Activated CD4-positive, alpha-beta T cell treated with anti-CD3 and anti-CD28 coated beads, Interleukin-2, amount 50 U/mL, for 4 hours (primary cell): ENCODE measurements at places on chromosomes 12 and 14.

GRCh38 chr12:93976024-93976423 is 172.4 kb upstream of the PLXNC1 start:
- DNase-seq = no peak

GRCh38 chr14:45156067-45156466 is 20.3 kb downstream of the FANCM start:
- no peak for DNase-seq

- DNase-seq = no peak
Observed at GRCh38 chr12:132404435-132404855, 75.1 kb upstream of the GALNT9 start.

DNA sequence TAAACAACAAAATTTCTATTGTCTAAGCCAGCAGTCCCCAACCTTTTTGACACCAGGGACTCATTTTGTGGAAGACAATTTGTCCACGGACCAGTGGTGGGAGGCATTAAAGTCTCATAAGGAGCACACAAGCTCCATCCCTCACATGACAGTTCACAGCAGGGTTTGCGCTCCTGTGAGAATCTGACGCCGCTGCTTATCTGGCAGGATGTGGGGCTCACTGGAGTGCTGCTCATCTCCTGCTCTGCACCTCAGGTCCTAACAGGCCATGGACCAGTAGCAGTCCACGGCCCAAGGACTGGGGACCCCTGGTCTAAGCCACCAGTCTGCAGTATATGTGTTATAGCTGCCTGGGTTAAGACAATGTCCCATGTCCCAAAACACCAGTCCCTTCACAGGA is 27.2 kb downstream of the VCPKMT start:
- no peak for DNase-seq

- DNase-seq = no peak
Observed at GRCh38 chr12:71456316-71456715, 16.7 kb downstream of the LGR5 start.

- no peak for DNase-seq
Observed at GRCh38 chr12:58711974-58712373, 208.3 kb downstream of the LRIG3 start.

DNA sequence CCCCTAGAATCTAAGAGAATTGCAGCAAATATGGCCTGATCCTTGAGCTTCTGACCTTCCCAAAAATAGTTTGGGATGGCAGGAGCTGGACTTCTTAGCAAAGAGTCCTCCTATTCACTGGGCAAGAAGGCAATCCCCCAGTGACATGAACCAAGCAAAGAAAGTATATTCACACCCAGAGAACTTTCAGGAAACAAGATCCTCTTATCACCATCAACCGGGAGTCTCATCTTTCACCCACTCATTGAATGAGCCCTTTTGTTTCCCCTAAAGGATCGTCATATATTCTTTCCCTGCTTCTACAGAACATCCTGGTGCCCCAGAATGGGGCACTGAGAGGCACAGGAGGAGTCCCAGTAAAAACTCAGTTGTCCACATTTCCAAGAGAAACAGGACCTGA is 19.7 kb downstream of the SPTB start:
- DNase-seq = no peak

- no peak for DNase-seq
Observed at GRCh38 chr12:104478396-104479122, 21.8 kb downstream of the CHST11 start.

- no peak for DNase-seq
Observed at GRCh38 chr12:47189728-47190127, 110.0 kb upstream of the AMIGO2 start.

GRCh38 chr12:94133964-94134795 is 14.2 kb upstream of the PLXNC1 start:
- DNase-seq = peak; percentile 21

DNA sequence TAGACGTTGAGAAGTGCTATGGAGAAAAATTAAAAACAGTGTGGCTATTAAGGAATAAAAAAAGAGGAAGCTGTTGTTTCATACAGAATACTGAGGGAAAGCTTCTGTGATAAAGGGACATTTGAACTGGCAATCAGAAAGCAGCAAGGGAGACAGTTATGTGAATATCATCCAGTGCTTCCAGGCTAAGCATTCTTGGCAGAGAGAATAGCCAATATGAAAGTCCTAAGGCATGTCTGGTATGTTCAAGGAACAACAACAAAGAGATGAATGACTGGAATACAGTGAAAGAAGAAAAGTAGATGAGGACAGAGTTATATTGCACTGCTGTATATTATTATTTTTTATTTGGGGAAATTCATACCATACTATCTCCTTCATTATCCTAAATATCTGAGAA is 23.9 kb downstream of the SCAF11 start:
- DNase-seq = no peak

DNA sequence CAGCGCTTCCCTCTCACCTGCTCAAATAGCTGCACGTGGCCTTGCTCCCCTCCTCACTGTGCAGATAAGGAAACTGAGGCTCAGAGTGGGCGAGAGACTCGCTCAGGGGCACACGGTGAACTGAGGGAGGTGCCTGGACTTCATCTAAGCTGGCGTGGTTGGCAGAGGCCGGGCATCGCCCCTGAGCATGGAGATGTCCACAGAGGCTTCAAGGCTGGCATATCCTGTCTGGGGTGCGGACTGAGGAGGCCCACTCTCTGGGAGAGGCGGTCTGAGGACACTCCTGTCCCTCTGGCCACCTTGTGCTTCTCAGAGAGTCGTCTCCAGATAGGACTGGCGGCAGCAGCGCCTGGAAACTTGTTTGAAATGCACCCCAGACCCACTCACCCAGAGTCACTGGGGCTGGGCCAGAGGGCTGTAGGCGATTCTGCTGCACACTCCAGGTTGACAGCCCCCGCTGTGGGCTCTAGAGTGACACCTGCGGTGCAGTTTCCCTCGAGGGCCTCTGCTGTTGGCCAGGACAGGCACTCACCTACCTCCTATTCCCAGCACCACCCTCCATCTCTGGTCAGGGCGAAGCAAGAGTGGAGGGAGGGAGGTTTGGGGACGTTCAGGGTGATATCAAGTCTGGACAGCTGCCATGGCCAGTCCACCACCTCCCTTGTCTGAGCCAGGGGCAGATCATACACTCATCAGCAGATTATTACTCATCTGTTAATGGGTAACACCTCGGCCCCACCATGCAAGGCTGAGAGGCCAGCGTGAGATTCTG is 11.2 kb upstream of the LBHD2 start:
- DNase-seq = no peak

GRCh38 chr14:91983588-91983987 is 36.1 kb upstream of the FBLN5 start:
- DNase-seq = no peak

DNA sequence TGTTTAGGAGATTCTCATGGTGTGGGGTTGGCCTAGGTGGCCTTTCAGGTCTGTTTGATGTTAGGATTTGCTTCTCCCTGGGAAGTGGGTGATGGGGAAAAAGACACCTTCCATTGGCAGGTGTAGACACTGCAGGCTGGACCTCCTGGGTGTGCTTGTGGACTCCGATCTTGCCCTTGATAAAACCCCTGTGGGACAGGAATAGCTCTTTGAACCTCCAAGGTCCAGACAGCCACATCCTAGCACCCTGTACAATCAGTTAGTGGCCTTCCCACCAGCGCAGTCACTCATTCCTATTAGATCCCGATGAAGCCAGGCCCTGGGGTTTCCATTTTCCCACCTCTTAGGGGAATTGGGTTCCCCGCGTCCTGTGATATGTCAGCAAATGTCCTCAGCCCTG is 28.5 kb downstream of the MEG3 start:
- DNase-seq = no peak

- no peak for DNase-seq
Observed at GRCh38 chr14:67523764-67524633, 9.1 kb upstream of the PLEKHH1 start.

- no peak for DNase-seq
Observed at GRCh38 chr12:47811581-47812484, 7.9 kb downstream of the HDAC7 start.

GRCh38 chr14:85332401-85332800 is 197.5 kb upstream of the FLRT2 start:
- DNase-seq = no peak

DNA sequence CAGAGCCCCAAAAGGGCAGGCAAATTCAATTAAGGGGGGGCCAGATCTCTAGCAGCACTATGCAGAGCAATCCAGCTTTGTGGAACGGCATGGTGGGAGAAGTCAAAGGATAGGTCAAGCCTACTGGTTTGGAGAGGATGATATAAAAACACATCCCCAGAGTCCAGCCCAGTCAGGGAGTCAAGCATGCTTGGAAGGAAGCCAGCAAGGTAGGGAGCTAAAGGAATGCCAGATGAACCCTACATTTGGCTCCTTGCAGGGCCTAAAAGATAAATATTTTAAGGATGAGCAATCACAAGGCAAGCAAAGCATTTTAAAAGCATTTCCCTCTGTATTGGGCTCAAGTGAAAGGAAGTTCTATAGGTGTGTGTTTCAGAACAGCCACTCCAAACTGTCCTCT is 21.4 kb downstream of the KCTD10 start:
- DNase-seq = no peak

GRCh38 chr14:32707742-32708500 is 230.8 kb upstream of the NPAS3 start:
- no peak for DNase-seq

- DNase-seq = no peak
Observed at GRCh38 chr14:71932229-71932981, at the start of gene RGS6. Gene RGS6, plus strand, starts transcription at chr14:71932429.

- DNase-seq = no peak
Observed at GRCh38 chr12:112848972-112849371, 57.4 kb downstream of the RPH3A start.

- no peak for DNase-seq
Observed at GRCh38 chr14:24954037-24954699, 95.8 kb downstream of the STXBP6 start.

DNA sequence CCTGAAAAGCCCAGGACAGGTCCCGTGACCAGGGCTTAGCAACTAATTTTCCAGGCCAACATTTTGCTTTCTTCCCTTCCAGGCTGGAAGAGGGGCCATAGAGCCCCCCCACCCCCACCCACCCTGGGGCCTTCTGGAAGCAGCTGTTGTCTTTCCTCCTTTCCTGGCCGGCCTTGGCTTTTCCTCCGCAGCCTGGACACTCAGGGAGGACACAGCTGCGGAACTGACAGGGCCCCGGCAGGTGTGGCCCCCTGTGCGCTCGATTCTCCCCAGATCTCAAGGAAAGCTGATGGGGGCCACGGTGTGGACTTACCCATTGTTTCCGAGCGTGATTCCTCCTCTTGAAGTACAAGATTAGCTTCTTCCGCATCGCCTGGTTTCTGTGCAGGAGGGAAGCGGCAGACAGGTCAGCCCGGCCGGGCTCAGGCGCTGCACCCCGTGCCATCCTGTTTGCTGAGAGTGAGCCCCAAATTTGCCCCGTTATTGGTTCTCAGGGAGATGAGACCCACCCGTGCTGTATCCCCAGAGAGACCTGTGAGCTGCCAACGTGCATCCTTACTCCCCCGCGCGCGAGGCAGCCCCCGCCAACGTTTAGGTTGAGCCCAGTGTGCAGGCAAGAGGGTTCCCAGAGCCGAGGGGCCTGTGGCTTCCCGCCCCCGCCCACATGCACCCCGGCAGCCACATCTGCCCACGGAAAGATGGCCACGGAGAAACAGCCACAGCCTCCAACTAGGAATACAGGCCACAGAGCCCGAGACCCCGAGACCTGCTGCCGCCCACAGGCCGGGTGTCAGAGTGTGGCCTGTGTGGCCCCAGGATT is 129.6 kb downstream of the NCOR2 start:
- DNase-seq = no peak

- no peak for DNase-seq
Observed at GRCh38 chr14:39393289-39393688, 38.9 kb downstream of the FBXO33 start.

DNA sequence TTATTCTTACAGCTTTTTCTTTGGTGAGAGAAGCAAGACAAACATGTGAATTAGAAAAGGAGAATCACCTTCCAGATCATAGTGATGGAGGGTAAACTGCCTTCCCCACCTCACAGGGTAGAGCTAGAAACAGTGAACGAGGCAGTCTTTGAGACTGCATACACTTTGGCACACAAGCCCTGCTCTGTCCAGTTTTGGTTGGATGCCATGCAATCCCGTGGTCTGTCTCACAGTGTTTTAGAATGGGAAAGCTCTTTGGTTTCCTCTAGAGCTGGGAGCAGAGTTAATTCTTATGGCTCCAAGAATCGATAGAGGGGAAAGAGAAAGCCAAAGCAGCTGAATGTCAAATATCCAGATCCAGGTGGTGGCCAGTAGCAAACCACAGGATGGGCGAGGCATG is 21.9 kb downstream of the TDP1 start:
- no peak for DNase-seq

GRCh38 chr12:9943240-9943639 is 11.1 kb upstream of the CLEC2A start:
- no peak for DNase-seq

DNA sequence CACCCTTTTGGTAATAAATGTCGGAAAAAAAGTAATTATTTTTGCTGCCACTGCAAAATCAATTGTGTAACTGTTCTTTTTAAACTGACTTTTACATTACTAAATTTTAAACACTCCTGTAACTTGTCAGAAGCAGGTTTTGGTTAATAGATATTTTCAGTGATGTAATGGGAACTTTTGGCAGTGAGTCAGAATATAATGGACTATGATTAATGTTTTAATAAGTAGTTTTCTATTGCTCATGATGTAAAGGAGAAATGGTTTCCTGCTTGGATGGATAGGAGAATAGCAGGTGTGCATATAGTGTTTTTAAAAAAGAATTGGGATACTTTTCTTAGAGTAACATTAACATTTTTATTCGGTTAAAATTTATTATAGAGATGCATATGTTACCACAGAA is 58.8 kb downstream of the TRMT5 start:
- no peak for DNase-seq

GRCh38 chr12:105658389-105658788 is 327.9 kb downstream of the C12orf75 start:
- no peak for DNase-seq

DNA sequence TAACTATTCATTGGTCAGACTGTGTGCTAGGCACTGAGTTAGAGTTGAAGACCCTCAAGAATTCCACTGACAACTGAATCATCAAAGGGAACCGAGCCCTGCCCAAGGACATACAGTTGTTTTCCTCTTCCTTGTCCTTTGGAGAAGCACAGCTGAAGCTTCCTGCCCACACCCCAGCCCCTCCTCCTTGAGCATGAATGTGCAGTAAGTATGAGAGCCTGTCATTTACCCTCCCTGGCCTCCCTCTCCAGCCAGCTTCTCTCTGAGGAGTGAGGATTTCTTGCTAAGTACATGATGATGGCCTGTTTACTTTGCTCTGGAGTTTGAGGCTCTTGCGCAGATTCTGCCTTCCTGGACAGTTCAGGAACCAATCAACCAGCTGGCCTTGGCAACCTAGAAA is 235.2 kb downstream of the CACNA1C start:
- DNase-seq = no peak

- DNase-seq = no peak
Observed at GRCh38 chr14:87526731-87527130, 466.3 kb downstream of the GALC start.
